ENCODE measurements at places on chromosomes 5 and 9.

GRCh38 chr5:36073595-36074216, 7.0 kb upstream of the UGT3A2 start:
- no peak for DNase-seq

GRCh38 chr9:128706671-128707381, 4.5 kb downstream of the PKN3 start:
- DNase-seq: no peak

GRCh38 chr5:20649966-20650365, 662.0 kb upstream of the CDH18 start:
- DNase-seq: no peak

- DNase-seq: no peak
Observed at GRCh38 chr5:74587300-74587699, 53.2 kb downstream of the ENC1 start.

GRCh38 chr9:5872511-5872910, 18.2 kb upstream of the MLANA start:
- no peak for DNase-seq

DNA sequence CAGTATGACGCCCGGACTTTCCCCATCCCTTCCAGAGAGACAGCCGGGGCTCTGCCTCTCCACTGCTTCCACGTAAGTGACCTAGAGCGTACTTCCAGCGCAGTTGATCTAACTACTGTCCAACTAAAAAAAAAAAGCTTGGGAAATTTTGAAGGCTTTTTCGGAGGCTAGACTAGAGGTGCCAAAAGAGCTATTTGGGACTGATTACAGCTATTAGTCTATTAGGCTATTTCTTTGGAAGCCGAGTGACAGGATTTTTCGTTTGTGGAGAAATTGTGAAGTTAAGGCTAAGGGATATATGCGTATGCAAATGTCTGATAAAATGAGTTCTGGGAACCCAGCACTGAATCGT, 1.5 kb downstream of the CCNO start:
- DNase-seq: no peak

DNA sequence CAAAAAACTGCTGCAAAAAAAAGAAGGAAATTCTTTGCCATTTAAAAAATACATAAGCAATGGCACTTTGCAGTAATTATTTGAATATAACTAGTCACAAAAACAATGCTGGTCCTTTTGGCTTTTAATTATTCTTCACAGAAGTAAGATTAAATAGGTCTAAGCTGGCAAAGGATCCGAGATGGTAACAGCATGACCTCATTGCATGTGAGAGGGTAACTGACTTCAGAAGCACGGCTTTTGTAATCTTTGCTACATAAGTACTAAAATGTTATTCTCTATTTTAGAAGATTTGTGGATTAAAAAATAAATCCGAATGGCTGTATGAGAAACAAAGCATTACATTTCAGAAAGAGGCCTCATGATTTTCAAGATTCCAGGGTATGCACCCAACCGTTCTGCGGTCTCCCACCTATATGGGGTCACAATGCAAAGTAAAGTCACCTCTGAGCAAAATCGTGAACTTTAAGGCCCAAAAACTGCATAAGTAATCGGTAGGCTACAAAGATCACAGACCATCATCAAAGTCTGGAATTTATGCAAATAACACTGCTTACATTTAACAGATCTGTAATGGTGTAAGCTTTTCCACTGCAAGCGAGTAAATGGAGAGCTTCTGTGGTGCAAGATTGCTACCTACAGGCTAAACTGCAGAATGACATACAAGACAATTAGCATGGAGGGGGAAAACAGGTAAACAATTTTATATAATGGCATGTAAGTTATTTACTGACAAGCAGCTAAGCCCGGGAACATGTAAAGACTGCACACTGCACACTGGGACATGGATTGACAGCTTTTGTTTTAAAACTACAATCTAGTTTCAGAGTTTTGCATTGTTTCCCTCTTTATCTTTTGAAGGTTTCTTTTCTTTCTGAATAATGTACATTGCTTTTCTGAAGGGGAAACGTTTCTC, 231.6 kb downstream of the SLF1 start:
- no peak for DNase-seq

GRCh38 chr5:173333925-173334661, 5.9 kb upstream of the STC2 start:
- DNase-seq: no peak

- no peak for DNase-seq
Observed at GRCh38 chr5:94571415-94571814, 47.0 kb downstream of the KIAA0825 start.

DNA sequence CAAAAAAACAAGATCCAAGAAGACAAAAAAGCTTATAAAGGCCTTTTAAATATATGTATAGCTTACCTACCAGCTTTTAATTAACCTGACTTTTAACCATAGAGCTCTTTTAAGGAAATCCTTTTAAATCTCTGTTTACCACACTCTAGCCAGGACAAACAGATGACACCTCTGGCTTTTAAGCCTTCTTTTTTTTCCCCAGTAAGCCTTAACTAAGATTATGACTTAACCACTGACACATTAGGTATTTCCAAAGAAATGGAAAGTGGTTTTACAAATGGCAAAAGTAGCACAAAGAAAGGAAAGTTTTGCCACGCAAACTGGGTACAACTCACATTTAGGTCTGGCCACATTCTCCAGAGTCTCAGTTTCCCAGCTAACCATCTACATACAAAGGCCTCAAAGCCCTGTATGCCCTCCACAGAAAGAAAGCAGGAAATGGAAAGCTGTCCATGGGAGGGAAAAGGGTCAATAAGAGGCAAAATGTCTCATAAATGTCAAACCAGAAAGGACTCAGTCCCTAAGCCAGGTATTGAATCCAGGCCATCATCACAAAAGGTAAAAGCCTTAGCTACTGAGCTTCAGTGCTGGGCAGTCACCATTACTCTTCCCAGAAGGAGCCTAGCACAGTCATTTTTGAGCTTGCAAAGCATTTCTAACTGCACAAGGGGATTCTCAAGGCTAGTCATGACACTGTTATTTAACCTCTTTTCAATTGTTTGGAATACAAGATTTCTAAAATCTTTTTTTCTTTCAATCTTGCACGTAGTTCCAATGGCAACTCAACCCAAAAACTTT, 19.7 kb downstream of the TMEM161B start:
- no peak for DNase-seq

- DNase-seq: peak; percentile 15
Observed at GRCh38 chr9:83334320-83334719, 203.9 kb downstream of the FRMD3 start.

GRCh38 chr9:94666364-94667099, 27.2 kb upstream of the FBP1 start:
- DNase-seq: no peak

DNA sequence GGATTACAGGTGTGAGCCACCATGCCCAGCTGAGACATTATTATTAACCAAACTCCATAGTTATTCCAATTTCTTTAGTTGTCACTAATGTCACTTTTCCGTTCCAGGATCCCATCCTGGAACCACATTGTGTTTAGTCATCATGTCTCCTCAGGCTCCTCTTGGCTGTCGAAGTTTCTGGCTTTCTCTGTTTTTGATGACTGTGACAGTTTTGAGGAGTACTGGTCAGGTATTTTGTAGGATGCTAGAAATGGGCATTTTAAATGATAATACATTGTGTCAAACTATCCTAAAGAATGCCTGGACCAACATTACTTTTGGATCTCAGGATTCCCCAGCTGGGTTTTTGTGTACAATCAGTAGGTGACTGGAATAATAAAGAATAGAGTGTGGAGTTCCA, 19.8 kb upstream of the NEUROG1 start:
- DNase-seq: no peak

DNA sequence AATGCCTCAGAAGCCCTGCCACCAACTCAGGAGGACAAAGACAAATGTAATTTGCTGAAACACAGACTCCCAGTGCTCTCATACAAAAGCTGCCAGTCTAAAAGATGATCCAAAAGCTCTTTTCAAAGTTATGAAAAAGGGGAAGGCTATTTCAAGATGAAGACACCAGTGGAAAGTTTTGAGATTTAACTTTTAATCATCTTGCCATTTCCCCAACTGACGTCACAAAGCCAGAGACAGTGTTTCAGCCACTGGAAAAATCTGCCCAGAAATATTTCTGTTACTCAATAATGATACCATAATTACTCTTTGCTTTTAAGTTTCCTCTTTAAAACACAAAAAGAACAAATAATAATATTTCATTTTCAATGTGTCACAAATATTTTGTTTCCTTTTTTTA, 20.9 kb downstream of the ENG start:
- no peak for DNase-seq

DNA sequence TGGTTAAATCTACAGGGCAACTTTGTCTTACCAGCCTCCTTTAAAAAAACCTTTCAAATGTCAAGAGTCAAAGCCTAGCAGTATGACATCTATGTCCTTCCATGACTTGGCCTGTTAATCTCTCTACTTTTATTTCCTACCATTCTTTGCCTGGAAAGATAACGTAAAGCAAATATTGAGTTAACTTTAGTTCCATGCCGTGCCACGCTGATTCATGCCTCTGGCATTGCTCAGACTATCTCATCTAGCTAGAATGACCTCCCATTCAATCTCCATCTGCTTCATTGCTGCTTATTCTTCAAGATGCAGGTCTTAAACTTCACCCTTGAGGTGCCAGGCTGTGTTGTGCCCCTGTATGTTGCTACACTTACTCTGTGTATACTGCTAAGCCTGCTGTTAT, 729.8 kb downstream of the EFNA5 start:
- DNase-seq: no peak

GRCh38 chr5:131381021-131381420, 117.2 kb downstream of the CDC42SE2 start:
- DNase-seq: no peak

DNA sequence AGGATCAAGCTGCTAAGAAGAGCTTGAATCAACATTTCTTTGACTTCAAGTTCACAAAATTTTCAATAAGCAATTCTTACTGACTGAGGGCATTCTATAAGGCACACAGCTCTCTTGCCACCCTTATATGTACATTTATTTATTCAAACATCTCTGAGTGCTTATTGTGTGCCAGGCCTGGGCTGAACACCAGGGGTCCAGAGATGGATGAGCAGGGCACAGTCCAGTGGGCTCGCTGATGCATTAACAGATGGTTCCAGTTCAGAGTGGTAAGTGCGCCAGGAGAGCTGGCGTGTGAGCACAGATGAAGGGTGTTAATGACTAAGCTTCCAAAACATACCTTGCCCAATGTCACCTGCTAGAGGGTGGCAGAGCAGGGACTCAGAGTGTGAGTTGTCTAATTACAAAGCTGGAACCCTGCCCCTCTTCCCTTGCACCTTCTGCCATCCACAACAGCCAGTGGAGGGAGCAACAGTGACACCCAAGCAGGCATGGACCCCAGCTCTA, 24.6 kb downstream of the ALG2 start:
- DNase-seq: no peak

DNA sequence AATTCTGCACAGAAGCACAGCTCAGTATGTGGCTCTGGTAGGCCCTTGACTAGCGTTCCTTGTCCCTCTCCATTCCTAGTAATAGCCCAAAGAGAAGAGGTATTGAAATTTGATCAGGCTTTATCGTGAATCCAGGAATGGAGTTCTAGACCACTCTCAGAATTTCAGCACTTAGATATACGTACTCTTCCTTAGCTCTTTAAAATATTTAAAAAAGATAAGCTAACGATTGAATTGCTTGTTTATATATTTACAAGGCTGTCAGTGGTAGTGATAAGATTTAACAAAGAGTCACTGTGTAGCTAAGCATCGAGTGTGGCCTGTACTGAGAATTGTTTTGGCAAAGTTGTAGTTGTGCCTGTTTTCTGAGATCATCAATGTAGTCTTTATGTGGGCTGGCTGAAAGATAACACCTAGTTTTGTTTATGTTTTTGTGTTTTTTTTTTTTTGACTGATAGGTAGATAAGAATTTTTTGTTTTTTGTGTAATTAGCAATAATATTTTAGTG, 2.5 kb downstream of the KIAA1958 start:
- peak; percentile 11 for DNase-seq

- DNase-seq: no peak
Observed at GRCh38 chr5:97118261-97119006, 24.0 kb downstream of the LIX1 start.
